Stimulated activated CD8-positive, alpha-beta memory T cell treated with anti-CD3 and anti-CD28 coated beads, Interleukin-15, amount 100 ng/mL, for 24 hours (primary cell): ENCODE measurements at places on chromosomes 13 and 19.

GRCh38 chr13:24716011-24716410 is 35.8 kb downstream of the ATP12A start:
- no peak for DNase-seq

DNA sequence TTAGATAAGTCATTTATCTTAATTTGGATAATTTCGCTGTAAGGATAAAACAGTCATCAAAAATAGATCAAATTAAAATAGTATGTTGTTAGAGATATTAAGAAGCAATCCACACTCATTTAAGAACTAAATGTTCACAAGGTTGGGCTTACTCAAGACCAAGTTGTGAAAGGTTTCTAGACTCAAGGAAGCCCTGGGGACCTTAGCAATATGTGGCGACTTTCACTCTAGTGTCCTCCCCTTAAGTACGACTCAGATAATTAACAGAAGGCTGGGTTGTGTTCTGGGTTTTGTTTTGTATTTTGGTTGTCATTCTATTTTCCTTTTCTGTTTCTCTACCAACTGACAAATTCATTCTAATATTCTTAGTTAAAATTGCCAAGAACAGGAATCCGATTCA is 1008.0 kb downstream of the PCDH9 start:
- DNase-seq, result no peak

GRCh38 chr13:37029617-37030016 is 29.0 kb downstream of the EXOSC8 start:
- DNase-seq, result no peak

DNA sequence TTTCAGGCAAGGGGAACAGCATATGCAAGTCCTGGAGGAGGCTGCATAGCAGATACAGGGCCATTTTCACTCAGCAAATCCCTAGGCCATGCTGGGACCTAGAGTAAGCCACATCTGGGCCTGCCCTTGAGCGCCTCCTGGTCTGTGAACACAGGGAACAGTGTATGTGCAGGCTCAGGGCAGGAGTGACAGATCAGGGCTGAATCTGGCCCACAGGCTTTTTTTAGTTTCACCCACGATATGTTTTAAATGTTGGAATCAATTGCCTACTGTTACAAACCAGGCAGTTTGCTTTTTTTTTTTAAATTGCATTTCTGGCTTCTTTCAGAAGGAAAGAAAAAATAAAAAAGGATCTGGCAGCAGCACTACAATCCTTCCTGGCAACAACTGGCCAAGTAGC is 1.5 kb upstream of the TMEM145 start:
- no peak for DNase-seq
